Stimulated activated CD8-positive, alpha-beta memory T cell treated with anti-CD3 and anti-CD28 coated beads, Interleukin-7, amount 100 ng/mL, for 24 hours (primary cell): ENCODE measurements at places on chromosomes 5 and 9.

DNA sequence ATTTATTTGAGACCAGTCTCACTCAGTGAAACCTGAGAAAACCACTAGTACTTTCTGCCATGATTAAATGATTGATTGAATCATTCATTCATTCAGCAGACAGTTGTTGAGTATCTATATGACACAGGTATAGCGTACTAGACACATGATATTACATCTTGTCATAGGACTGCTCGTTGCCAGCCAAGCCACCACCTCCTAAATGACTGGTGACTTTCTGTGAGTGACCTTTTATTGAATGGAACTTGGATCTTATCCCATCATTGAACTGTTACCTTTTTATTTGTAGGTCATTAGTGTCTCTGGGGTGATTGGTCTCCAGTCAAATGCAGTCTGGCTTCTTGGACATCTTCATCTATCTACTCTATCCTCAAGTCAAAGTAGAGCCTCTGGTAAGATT, 80.7 kb downstream of the HACD4 start:
- no peak for DNase-seq

GRCh38 chr5:160359242-160359641, 11.2 kb downstream of the C1QTNF2 start:
- no peak for DNase-seq

DNA sequence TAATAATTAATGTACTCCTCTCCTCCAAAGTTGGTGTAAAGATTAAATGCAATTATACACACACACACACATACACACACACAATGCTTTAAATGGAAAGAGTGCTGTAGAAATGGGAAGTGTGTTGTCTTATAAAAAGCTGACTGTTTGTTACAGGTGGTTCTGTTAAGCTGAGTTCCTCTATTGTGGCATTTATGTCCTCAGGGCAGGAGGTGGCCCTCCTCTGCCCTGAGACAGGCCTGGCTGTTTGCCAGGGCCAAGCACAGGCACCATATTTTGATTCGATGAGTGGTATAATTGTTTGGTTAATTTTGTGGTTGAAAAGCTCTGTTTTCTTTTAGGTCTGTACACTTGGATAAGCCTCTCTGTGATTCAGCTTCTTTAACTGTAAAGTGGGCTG, 573.9 kb downstream of the KIF4B start:
- no peak for DNase-seq

DNA sequence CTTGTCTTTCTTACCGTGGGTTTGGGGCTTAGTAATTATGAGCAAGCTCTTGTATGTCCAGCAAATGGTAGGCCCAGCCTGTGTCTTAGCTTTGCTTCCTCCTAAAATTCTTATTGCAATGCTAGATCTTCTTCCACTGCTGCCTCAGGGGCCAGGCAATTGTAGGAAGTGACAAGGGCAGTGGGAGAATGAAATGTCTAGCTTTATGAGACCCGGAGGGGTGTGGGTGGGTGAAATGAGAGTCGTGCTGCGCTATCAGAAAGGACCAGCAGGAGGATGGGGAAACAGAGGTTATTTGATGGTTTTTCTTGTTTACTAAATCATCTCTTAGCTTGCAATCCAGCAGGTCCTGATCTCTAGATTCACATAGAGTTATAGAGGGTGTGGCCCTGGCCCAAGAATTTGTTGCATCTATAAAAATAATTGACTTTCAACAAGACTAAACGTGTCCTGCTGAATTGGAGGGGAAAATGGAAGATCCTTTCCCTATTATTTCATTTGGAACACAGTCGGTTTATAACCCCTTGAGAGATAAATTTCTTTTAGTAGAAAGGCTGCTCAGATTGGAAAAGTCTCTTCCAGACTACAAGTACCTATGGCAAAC, 43.7 kb downstream of the ZNF366 start:
- DNase-seq, result no peak

GRCh38 chr9:76996700-76997099, 22.8 kb upstream of the FOXB2 start:
- DNase-seq, result no peak

- no peak for DNase-seq
Observed at GRCh38 chr5:136619556-136619955, 254.2 kb upstream of the TRPC7 start.

DNA sequence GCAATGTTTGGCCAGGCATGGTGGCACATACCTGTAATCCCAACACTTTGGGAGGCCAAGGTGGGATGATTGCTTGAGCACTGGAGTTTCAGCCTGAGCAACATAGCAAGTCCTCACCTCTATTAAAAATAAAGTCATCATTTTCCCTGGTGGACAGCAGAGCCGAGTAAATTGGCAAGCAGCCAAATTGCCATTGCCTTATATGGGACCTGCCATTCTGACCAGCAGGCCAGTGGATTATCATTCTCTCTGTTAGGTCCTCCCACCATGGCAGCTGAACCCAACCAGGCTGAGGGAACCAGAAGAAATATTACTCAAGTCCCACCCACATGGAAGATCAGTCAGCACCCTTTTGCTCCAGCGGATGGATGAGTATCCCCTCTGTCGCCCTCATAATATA, 1829.9 kb downstream of the EFNA5 start:
- no peak for DNase-seq

DNA sequence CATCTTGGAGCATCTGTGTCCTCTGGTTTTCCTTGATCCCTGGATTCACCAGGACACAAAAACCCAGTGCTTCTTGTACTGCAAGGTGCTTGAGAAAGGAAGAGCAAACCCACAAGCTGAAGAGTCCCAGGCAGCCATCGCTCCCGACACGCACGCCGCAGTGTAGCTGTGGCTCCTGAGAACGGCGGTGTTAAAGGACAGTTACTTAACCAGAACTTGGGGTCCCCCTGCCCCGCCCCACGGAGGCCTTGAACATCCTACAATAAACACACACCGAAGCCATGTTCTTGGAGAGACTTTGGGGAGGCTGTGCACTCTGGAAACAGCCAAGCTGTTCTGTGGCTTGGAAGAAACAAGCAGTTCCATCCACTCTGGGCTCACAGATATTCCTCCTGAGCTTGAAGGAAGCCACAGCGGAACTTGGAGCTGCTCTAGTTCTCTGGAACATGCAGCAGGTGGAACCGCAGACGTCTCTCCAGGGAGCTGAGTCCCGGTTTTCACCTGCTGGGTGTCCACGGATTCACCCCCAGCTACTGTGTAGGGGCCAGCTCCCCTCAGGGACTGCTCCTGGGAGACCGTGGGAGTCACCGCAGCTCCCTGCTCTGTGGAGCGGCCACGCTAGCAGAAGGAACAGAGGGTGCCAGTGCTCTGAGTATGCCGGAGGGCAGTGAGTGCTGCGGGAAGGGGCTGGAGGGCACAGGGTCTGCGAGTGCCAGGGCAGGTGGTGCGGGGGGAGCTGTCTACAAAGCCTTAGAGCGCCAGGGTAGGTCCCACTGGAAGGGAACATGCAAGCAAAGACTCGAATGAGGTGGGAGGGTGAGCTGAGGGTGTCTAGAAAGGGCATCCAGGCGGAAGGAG, 107.3 kb downstream of the ADAMTS2 start:
- DNase-seq, result no peak

DNA sequence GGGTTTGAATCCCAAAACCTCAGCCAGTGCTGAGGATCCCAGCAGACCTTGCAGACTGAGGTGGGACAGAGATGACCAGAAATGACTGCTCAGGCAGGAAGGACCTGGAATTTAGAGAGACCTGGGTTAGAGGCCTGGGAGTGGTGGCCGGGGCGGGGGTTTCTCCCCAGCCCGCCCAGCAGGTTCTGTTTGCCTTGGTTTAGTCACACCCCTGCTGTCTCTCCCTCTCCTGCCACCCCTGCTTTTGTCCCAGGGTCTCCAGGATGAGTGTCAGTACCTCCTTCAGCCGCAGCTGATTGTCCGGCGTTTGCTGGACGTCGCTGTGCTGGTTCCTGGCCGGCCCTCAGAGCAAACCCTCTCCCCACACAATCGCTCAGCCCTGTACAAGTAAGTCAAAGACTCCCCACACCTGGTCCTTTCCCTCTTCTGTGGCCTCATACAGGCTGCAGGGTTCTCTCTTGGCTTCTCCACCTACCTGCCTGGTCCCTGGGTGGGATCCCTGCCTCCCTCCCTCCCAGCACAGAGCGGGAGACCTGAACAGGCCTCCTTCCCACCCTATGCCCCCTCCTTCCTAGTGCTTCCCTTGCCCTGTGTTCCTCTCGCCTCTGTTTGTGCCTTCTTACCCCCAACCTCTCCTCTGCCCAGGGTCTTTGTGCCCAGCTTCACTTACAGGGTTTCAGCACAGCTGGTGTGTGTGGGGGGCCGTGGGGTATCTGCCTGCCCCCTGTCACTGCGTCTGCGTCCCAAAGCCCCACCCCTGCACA, 12.0 kb downstream of the TMEM8B start:
- no peak for DNase-seq

GRCh38 chr9:107737987-107738743, 248.6 kb upstream of the KLF4 start:
- no peak for DNase-seq

DNA sequence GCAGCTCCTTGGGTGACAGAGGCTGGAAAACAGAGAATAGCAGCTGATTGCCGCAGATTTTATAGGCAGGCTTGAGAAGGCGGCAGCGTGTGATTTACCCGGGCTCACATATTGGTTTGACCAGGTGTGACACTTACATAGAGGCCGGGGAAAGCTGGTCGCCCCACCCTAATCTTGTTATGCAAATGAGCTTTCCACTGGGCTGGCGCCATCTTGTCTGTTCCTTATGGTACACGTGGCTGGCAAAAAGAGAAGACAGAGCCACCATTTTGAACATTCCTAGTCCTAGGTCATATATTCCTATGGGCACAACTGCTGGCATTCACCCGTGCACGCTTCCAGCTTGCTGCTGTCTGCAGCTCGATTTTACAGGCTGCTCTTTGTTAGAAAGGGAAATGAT, 11.3 kb upstream of the SPZ1 start:
- DNase-seq, result no peak

- DNase-seq, result no peak
Observed at GRCh38 chr9:87276327-87276841, 221.3 kb upstream of the DAPK1 start.

GRCh38 chr9:11141357-11141756, 528.6 kb upstream of the PTPRD start:
- DNase-seq, result no peak

DNA sequence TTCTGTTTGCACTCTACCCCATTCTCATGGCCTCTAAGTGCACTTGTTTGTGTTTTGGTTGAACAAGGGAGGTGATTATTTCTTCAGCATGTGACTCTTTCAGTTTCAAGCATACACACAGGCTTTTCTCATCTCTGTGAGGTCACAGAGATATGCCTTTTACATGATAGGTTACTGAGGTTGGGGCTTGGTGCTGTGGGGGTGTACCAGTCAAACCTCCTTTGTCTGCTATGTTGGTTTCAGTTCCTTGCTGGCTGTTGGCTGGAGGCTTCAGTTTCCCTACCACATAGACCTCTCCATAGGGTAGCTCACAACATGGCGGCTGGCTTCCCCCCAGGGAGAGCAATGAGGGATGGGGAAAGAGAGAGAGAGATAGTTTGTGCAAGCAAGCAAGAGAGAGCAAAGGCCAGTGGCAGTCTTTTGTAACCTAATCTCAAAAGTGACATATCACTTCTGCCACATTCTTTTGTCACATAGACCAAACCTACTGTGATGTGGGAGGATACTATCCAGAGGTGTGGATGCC, 96.7 kb upstream of the SEMA6A start:
- no peak for DNase-seq
